ENCODE measurements at places on chromosomes 13 and 19.
A peak's percentile ranks its signal among the peaks of the same experiment; 100 is the strongest.

DNA sequence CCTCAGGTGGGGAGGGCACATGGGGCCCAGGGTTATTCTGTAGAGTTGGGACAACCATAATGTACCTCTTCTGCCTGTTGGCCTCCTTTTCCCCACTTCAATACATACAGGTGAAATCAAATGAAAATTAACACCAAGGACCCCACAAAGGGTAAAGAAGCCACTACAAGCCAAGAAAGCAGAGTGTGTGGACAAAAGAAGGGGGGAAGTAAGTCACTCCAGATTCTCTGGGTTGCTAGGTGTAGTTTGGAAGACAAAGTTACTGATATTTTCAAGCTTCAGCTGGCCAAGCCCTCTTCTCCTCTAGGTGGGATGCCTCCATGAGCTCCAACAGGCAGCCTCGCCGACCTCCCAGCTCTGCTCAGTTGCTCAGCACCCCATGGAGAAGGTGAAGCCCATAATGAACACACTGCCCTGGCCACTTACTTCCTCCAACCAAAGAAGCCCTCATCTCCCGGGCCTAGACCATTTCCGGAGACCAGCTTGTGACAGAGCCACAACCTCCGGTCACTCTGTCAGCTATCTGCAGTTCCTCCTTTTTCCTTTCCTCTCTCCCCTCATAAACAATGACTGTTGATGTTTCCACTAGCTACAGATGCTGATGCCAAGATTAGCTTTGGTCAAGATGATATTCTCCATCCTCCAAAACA is 66.8 kb upstream of the MED4 start:
- DNase-seq, result no peak

- DNase-seq, result no peak
Observed at GRCh38 chr13:19597523-19597922, 35.9 kb upstream of the MPHOSPH8 start.

GRCh38 chr19:41324231-41324702 is 14.3 kb downstream of the CCDC97 start:
- DNase-seq, result no peak

- no peak for DNase-seq
Observed at GRCh38 chr13:48457578-48458242, 44.8 kb upstream of the LPAR6 start.

DNA sequence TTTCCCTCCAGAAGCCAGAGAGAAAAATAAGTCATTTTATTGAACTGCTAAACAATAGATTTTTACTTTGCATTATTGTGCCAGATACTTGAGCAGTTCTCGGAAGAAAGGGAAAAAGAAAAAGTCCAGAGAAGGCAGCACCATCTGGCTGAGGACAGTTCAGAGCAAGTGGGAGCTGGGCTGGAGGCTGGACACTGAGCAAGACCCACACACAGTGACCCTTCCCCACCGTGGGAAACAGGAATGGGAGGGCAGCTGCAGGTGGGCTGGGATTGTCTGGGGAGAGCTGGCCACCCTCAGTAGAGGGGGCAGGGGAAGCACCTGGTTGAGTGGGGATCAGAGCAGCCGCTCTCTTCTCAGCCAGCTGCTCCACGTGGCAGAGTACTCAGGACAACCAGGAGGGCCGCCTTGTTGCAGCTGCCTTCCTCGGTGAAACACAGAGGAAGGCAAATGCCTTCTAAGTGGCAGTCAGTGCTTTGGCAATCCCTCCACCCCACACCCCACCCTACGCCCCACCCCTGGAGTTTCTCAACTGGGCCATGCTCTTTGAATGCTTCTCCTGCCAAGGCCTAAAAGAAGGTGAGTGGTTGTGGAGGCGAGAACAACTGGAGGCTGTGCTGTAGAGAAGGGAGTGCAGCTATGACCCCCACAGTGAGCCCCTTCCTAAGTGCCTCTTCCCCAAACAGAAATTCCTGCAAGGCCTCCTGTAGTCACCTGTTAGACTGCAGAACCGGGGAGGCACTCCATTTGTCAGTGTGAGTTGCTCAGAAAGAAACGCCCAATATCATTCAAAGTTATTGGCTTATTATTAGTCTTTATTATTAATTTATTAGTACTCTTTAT is 179.3 kb downstream of the ZIC5 start:
- no peak for DNase-seq

- DNase-seq, result no peak
Observed at GRCh38 chr19:50457300-50457699, 19.0 kb upstream of the EMC10 start.

DNA sequence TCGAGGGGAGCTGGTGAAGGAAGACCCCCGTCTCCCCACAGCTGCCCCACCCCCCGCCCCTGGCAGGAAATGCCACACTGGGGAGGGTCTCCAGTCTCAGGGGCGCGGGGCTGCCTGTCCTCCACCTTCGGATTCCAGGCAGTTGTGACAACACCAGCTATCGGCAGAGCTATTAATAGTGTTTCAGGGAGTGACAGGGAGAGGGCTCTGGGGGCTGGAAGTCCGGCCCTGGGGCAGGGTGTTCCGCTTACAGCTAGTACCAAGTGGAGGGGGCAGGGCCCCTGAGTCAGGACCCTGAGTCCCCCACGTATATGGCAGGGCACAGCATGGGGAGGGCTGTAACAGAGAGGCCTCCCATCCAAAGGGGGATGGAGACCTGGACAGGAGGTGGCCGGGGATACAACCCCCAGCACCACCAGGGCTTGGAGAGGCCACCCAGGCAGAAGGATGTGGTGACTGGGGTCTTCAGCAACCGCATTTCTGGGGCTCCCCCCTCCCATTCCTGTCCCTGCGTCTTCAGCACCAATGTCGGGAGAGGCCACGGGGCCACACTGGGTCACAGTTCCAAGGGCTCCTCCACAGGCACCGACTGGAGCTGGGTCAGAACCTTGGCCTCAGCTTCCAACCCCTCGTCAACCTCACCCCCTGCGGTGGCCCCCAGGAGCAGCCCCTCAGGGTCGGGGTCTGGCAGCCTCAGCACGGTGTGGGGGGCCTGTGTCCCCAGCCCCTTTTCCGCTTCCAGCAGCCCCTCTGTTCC is 3.9 kb downstream of the SIX5 start:
- no peak for DNase-seq

GRCh38 chr19:30887042-30887441 is 462.2 kb downstream of the TSHZ3 start:
- no peak for DNase-seq

GRCh38 chr19:33248553-33248953 is 22.9 kb upstream of the SLC7A10 start:
- no peak for DNase-seq

DNA sequence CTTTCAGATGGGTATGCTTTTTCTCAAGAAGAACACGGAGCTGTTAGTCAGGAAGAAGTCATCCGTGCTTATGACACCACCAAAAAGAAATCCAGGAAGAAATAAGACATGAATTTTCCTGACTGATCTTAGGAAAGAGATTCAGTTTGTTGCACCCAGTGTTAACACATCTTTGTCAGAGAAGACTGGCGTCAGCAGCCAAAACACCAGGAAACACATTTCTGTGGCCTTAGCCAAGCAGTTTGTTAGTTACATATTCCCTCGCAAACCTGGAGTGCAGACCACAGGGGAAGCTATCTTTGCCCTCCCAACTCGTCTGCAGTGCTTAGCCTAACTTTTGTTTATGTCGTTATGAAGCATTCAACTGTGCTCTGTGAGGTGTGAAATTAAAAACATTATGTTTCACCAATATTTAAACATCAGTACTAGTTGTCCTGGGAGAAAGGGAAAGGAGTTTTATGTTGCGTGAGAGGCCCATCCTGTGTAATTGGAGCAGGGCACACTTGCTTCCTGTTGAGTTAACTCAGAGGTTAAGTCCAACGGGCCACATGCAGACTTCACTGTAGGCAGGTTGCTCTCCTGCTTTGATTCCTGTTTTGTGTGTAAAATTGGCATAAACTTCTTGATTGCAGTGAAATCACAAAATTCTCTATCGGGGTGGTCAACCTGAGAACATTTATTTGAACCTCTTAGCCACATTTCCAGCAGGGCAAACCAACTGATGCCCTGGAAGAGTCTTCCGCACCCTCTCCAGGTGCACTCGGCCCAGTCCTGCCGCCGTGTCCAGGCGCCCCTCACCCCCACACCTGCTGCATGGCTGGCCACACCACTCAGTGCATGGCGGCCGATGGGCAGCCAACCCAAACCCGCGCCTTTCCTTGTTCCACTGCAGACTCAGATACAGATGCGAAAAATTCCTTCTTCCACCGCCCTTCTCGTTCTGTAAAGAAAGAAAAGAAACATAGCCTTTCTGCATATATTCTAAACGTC is 31.6 kb downstream of the SHISA2 start:
- no peak for DNase-seq

DNA sequence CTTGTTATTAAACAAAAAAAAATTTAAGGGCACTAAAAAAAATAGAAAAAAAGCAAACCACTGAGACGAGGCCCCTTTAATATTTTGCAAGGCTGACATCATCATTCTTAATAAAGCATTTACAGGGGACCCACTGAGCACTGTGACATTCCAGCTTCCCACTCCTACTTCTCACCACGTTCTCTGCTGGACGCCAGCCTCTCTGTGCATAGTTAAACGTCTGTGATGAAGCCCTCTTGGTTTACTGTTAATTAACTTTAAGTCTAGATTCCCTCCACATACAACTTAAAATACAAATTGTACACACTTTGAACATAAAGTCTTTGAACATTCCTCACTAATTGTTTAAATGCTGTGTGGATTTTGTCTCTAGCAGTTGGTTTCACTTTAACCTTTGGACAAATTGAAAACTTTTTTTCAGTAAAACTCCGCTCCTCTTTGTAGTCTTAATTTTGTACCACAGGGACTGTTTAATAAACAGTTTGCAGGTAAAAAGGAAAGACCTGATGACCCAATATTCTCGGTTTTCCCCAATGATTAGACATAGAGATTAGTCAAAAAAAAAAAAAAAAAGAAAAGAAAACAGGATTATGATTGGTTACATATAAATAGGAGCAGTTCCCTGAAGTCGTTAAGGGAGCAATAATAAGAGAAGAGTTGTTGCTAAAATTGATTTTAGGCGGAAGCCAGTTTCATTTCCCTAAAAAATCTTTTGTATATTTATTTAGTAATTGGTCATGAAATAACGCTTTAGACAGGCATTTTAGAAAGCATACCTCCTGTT is 219.8 kb downstream of the MZT1 start:
- DNase-seq, result no peak

DNA sequence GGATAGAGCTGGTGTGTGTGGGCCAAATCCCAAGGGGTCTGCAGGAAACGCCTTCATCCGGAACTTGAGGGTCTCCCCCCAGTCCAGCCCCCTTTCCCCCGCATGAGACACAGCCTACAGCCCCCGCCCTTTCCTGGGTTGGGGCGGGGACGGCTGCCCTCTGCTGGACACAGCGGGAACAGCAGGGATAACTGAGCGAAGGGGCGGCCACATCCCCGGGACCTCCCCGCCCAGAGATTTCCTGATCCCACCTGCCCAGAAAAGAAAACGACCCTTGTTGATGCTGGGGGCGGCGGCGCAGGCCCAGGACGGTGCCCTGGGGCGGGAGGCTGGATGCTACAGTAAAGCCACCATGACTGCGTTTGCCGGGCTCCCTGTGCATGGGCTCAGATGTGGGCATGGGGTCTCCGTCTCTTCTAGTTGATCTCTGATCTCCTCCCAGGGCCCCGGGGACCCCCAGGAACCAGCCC is 14.2 kb downstream of the ONECUT3 start:
- DNase-seq, result peak; percentile 44

DNA sequence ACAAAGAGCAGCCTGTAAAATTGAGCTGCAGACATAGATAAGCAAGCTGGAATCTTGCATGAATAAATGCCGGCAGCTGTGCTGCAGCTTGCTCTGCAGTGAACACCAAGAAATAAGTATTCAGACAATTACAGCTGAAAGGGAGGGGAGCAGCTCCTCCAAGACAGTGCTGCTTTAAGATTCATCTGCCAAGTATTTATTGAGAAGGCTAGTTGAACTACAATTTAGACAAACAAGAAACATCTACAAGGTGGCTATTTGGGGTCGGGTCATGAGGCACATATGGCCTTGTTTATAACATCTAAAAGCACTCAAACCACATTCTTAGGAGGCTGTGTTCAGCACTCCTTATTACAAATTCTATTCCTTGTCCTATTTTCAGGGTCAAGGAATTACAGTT is 34.9 kb downstream of the ZNF726 start:
- DNase-seq, result no peak

- DNase-seq, result no peak
Observed at GRCh38 chr19:46714444-46715106, 2.3 kb downstream of the PRKD2 start.

DNA sequence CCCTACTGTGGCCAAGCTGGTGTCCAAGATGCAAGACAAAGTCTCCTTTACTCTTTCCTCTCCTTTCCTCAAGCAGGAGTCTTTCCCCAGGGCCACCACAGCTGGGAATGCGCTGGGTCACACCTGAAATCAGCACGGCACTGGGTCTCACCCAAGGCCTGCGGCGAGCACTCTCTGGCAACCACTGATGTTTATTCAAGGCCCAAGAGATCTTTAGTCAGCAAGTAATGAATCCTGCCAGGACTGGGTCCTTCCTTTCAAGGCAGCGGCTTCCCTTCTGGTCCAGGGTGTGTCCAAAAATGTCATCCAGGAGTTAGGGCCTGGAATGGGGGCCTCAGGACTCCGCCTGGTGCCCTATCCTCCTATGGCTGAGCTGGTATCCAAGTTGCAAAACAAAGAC is 24.1 kb downstream of the BLOC1S3 start:
- no peak for DNase-seq

- DNase-seq, result no peak
Observed at GRCh38 chr13:82305588-82305987, 1576.7 kb downstream of the SLITRK1 start.

DNA sequence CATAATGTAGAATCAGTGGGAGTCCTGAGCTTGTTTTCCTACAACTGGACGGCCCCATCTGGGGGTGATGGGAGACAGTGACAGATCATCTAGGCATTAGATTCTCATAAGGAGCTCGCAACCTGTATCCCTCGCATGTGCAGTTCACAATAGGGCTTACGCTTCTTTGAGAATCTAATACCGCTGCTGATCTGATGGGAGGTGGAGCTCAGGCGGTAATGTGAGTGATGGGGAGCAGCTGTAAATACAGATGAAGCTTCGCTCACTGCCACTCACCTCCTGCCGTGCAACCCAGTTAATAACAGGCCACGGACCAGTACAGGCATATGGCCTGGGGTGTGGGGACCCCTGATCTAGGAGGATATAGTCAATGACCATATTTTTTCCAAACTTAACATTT is 38.8 kb downstream of the RCBTB1 start:
- DNase-seq, result no peak

DNA sequence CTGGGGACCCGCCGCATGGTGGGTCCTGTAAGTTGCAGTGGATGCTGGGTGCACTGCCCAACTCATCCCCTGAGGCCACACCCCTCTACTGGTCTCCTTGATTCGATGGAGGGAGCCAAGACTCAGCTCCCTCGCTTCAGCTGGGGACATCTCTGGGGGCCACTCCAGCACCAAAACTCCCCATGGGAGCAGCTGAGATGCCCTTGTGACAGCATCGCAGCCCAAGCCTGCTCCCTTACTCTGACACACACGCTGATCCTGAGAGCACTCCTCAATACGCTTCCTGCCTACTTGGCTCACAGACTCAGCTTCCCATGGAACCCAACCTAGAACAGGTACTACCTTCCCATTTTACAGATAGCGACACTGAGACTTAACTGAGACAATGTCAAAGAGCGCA is 56.2 kb downstream of the PEPD start:
- no peak for DNase-seq
